ENCODE measurements at places on chromosomes 6 and 20.

GRCh38 chr20:53847139-53847836 lies 223.1 kb downstream of the BCAS1 start:
- no peak for DNase-seq

DNA sequence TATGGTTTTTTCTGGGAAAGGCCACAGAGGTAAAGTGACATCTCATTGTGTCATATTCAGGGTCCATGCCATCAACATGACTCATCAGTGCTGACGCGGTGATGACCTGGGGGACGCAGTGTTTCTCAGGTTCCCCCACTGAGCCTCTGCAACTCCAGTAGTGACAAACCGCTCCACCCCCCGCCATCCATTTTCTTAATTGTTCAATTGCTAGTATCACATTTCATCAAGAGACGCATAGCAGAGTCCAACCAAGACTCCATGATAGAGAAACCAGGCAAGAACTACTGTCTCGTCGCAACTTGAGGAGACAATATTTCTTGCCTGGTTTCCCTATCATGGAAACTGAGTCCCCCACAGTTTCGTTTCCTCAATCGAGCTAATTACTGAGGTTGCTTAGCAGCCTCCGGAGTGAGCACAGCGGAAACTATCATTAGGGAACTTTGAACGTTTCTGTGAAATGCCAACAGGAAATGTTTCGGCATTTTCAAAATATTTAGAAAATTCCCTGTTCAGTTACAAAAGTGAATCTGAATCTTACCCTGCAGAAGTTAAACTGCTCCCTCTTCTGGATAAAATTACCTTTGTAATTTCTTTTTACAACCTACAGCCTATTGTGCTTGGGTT lies 12.2 kb upstream of the SERPINB1 start:
- DNase-seq, result no peak

DNA sequence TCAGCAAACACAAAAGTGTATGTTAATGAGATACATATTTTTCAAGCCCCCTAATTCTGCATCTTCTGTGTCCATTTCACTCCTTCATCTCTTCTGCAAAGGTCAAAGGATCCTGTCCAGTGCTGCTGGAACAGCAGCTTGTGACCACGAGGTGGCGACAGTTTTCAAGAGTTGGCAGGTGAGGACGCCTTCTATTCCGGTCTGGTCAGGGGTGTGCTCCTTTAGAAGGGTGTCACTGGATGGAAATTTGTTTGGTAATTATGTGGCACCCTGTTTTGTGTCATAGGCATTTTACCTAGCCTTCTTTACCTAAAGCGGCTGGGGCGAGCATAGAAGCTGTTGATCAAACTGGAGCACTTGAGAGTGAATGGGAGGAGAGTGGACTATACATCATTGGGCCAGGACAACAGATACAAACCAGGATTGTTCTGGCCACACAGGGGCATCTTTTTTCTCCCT lies 32.9 kb upstream of the ERVFRD-1 start:
- peak; percentile 35 for DNase-seq

GRCh38 chr6:118501765-118502164 lies 46.3 kb upstream of the PLN start:
- DNase-seq, result no peak

GRCh38 chr6:41343641-41344187 lies 8.3 kb downstream of the NCR2 start:
- DNase-seq, result no peak

DNA sequence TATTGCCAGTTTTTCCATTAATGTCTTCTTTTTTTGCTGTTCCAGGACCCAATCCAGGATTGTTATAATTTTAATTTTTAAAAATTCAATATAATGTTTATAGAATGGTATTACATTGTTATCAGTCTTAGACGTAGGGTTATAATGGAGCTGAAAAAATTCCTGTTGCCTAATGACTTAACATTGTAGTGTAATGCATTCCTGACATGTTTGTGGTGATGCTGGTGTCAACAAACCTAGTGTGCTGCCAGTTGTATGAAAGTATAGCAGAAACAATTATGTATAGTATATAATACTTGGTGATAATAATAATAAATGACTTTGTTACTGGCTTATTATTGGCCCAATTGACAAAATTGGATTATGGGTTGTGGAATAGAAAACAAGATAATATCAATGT lies 30.4 kb downstream of the KIZ start:
- DNase-seq, result no peak

Data from NCI-H345 (cell line).